ENCODE measurements at places on chromosomes 12 and 14. TPM values are rescaled to one million over a fixed set of nuclear protein-coding genes. Genes with fewer than 3 reads are reported as not detected.
A peak's percentile ranks its signal among the peaks of the same experiment; 100 is the strongest.

GRCh38 chr14:90970167-90970600 is 90.3 kb downstream of the RPS6KA5 start:
- DNase-seq, result peak; percentile 90

- peak; percentile 25 for DNase-seq
Measured at GRCh38 chr14:91731018-91731417, 868 bp downstream of the CATSPERB start.

DNA sequence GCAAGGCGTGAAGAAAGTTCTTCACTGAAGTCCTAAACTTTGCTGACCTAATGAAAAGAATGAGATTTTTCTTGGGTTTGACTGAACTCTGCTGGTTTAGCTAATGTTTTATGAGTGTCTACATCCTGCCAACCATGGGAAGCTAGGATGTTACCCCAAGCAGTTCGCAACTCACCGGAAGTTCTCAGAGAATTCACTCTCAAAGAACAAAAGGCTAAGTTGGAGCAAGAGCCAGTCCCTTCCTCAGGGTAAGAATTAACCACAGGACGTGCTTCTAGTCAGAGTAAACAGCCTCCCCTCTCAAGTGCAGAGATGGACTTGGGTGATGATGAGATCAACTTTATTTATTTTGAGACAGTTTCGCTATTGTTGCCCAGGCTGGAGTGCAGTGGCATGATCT is 37.3 kb downstream of the TCHP start:
- no peak for DNase-seq

GRCh38 chr12:91210144-91210543 is 27.5 kb upstream of the DCN start:
- no peak for DNase-seq

GRCh38 chr12:90091809-90092208 is 383.2 kb upstream of the ATP2B1 start:
- DNase-seq, result no peak

GRCh38 chr12:51706206-51706605 is 115.2 kb downstream of the SCN8A start:
- DNase-seq, result no peak

DNA sequence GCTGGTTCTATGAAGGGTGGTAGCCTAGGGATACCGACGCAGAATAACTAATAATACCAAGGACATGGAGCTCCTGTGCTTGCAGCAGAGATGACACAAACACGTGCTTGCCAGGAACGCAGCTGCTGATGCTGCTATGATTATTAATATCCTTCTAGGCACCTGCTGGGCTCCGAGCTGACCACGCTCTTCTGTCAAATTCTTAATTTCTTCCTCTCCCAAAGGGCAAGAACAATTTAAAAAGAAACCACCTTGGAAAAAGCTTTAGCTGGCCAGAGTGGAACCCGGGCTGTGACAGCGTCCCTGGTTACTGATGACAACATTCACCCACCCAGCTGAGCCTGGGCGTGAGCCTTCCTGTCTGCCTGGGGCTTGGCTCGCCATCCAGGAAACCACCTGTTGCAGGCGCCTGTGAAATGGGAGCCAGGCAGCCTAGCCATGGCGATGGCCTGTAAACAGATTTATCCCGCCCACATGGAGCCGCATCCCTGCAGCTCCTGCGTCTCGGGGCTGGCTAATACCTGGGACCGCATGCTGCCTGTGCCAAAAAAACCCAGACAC is 28.8 kb downstream of the CLMN start:
- peak; percentile 72 for DNase-seq

DNA sequence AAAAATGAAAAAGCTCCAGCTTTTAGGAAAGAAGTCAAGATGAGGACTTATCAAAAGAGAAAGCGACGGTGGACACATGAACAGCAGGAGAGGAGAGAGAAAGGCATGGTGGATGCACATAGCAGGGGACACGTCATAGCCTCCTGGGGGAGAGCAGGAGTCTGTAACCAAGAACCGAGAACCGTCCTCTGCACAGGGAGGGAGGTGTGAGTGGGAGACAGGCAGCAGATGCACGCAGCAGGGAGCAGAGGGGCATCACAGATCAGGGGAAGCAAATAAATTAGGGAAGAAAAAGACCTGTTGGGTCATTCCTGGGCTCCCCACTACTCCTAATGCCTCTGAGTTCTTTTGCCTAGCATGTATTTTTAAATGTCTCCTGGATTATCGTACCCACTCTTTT is 138.1 kb upstream of the RMST start:
- no peak for DNase-seq

GRCh38 chr12:66232263-66232662 is 43.2 kb downstream of the IRAK3 start:
- DNase-seq, result no peak

The IRAK3 gene
- 1.6 TPM for total RNA-seq

The MLXIP gene
- 8.7 TPM for total RNA-seq

The KRT86 gene
- total RNA-seq, result 0.26 TPM

The OR6C2 gene
- not detected for total RNA-seq

The RASAL1 gene
- 0.26 TPM for total RNA-seq

The KCNH3 gene
- total RNA-seq, result under 0.01 TPM

The TMEM63C gene
- 0.79 TPM for total RNA-seq

The SIX4 gene
- 5.8 TPM for total RNA-seq

The LRRC43 gene
- under 0.01 TPM for total RNA-seq
